NCI-H446 treated with DMSO at 0.1 percent for 48 hours (cell line): ENCODE measurements at places on chromosomes 2 and 18.

DNA sequence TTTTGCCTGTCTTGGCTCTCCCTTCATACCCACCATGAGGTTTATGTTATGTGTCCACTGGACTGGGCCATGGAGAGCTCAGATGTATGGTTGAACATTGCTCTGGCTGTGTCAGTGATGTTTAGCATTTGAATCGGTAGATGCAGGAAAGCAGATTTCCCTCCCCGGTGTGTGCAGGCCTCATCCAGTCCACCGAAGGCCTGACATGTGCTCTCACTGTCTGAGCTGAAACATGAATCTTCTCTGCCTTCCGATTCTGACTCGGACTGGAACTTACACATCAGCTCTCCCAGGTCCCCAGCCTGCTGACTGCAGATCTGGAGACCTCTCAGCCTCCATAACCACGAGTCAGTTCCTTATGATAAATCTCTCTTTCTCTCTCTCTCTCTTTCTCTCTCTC is 72.4 kb upstream of the SLC66A3 start:
- DNase-seq, result no peak

DNA sequence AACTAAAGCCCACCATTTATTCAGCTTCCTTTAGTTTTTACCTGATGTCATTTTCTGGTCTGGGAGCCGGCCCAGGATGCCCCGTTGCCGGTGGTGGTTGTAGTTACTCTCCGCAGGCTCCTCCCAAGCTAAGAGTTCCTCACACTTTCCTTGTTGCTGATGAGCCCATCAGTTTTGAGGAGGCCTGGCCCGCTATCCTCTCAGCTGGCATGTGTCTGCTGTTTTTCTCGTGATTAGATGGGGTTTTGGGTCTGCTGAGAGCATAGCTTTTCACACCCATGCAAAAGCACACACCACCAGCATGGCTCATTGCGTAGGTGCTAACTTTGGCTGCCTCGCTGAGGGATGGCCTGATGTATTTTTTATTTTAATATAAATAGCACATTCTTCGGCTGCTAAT is 72.1 kb downstream of the PSMG2 start:
- DNase-seq, result no peak

DNA sequence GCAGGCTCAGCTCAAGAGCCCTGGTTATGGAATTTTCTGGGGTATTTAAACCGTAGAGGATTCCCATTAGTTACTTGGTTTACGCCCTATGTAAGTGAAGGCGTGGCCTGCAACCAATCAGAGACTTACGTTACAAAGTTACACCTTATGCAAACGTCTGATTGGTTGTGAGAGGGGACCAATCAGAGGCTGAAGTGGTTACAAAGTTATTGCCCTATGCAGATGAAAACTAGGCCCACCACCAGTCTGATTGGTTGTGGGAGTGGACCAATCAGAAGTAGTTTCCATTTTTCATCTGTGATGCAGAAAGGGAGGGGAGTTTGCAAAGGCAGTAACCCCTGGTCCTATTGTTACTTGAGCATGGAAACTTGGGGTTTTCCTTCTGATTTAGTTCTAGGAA is 49.1 kb downstream of the DLGAP1 start:
- DNase-seq, result no peak

DNA sequence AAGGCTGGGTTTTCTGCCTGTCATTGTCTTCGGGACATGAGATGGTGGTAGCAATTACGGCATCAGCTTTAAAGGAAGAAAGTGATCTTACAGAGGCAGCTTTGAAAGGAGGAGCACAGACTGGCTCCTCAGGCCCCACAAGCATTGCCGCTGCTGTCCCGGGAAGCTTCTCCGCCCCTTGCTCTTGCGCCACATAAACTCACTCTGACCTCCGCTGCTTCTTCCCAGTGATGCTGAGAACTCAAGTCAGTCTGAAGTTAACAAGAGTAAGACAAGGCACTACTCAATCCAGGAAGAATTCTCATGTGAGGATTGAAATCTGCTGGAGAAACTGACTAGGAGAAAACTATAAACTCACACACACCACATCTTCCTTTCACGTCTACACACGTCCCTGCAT is 112.4 kb upstream of the RIOK3 start:
- DNase-seq, result no peak

DNA sequence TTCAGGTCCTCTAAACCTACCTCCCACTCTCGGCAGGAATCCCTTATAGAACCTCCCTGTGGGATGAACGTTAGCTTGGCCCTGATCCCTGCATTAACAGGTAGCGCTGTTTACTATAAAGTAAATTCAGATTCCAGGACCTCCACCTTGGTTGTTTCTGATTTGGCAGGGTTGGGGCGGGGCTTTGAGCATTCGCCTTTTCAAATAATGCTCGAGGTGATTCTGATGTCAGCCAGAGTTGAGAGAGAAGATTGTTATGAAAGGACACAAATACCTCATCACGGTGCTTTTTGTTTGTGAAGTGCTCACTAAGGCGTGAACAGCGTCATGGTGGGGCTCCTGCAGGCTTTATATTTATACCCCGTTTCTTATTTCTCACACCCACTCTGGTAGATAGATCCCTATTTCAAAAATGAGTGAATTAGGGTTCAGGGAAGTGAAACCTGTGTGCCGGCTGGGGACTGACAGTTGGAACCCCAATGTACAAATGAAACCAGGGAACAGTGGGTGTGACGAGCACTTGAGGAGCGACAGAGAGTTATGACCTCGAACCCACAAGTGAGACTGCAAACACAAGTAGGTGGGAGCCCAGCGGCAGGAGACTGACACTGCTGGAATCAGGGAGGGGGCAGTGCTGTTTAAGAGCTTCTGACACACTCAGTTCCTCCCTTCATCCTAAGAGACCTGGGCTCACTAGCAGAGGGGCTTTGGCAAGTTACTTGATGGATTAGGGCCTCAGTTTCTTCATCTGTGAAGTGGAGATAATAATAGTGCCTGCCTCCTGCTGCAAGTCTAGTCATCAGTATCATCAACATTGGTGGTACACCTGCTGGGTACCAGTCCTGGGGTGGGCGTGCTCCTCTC is 14.2 kb upstream of the CXCR4 start:
- DNase-seq, result no peak

DNA sequence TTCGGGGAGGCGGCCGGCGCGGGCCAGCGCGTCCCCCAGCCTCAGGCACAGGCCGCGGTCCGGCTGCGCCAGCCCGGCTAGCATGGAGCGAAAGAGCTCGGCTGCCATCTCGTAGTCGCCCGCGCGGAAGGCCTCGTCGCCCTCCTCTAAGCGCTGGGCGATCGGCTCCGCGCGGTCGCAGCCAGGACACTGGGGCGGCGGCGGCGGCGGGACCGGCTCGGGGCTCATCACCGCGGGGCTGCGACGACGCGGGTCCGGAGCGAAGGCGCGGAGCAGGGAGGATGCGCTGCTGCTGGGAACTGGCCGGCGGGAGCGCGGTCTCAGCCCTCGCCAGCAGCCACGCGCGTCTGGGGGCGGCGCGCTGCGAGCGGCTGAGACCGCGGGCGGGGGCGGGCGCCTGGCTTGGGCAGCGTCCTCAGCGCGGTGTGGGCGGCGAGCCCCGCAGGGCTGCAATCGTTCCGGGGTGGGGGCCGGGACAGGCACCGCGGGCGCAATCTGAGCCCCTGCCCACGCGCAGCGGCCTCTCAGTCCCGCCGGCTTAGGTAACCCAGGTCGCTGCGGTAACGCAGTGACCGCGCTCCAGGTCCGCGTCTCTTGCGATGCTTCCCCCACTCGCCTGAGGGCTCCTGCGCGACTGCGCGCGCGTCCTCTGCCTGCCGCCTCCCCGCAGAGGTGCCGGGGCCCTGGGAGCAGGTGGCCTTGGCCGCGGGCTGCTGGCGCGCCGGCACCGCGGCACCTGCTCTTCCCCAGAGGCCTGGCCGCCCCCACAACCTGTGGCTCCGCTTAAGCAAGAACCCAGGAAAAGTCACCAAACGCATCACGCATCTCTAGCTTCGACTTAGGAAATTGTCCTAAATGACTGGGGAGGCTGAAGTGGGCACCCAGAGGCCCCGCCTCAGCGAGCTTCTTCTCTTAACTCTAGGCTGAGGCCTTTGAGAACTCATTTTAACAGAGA is at the start of gene LONRF2:
LONRF2 (minus strand) TSS at position 636 of the 955 bp plus-strand sequence; CDS start at position 228, 408 bp downstream.
- no peak for DNase-seq
